ENCODE measurements at places on chromosomes 1 and 21. TPM values are rescaled to one million over a fixed set of nuclear protein-coding genes. Genes with fewer than 3 reads are reported as not detected.

DNA sequence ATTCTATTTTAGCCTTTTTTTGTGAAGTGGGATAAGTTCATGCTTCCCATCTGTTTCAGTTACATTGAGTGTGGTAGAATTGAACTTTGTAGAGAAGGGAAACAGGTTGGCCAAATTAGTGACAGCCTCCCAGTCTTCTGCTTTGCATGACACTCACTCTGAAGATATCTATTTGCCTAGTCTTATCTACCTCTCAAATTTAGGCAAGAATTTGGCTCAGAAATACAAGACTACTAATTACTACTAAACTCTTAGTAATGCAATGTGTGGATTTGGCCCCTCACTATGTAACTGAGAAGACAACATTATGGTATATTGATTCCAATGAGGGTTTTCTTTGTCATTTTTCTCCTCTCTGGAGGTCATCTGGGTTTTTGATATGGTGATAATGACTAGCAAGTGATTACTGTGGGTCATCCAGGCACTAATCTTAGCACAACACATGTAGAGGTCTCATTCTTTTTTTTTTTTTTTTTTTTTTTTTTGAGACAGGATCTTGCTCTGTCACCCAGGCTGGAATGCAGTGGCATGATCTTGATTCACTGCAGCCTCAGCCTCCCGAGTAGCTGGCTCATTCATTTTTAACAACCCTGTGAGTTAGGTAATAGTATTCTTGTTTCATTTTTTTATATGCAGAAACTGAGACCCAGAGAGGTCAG is 6.3 kb downstream of the FAM20B start:
- DNase-seq: no peak

DNA sequence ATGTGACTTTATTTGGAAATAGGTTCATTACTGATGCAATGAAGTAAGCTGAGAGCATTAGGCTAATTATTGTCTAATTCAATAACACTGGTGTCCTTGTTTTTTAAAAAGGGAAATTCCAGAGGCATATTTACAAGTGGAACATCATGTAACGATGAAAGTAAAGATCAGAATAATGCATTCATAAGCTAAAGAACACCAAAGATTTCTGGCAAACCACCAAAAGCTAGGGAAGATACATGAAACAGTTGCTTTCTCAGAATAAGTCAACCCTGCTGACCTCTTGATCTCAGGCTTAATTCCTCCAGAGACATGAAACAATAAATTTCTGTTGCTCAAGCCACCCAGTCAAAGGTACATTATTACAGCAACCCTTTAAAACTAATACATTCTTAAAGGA is 20.3 kb upstream of the IFI16 start:
- no peak for DNase-seq

- DNase-seq: no peak
Measured at GRCh38 chr1:179144626-179145025, 62.8 kb downstream of the TOR3A start.

DNA sequence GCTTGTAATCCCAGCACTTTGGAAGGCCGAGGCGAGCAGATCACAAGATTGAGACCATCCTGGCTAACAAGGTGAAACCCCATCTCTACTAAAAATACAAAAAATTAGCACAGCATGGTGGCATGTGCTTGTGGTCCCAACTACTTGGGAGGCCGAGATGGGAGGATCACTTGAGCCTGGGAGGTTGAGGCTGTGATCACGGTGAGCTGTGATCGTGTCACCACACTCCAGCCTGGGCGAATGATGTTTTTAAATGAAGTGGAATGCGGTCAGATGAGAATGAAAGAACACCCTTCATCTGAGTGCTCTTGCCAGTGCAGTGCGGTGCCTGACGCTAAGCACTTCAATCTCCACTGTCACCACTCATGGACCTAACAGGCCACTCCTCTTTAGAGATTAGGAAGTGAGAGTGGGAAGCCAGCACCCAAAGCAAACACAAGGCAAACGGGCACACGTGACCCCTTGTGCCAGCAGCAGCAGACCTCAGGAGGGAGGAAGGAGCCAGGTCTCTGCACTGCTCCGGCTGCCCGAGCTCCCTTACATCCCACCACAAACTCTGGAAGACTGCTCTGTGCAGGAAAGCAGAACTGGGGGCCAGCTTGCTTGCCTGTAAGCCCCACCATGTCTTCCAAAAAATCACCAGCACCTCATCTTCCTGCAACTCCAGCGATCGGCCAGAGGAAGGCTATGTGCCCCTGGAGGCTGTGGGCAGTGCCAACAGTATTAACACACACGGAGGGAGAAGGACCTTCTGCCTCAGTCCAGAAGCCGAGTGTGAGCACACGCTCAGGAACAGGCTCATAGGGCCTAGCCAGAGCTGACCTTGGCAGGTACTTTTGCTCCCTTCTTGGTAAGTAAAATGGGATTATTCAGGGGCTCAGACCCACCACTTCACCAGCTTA is 9.7 kb downstream of the CTNNBIP1 start:
- peak; percentile 55 for DNase-seq

GRCh38 chr1:85692730-85693314 is 15.4 kb downstream of the ZNHIT6 start:
- DNase-seq: no peak

GRCh38 chr1:42311138-42311537 is 23.9 kb downstream of the FOXJ3 start:
- no peak for DNase-seq

- no peak for DNase-seq
Measured at GRCh38 chr1:53311702-53312305, 16.1 kb downstream of the LRP8 start.

- DNase-seq: no peak
Measured at GRCh38 chr1:29094954-29095353, 28.7 kb downstream of the TMEM200B start.

DNA sequence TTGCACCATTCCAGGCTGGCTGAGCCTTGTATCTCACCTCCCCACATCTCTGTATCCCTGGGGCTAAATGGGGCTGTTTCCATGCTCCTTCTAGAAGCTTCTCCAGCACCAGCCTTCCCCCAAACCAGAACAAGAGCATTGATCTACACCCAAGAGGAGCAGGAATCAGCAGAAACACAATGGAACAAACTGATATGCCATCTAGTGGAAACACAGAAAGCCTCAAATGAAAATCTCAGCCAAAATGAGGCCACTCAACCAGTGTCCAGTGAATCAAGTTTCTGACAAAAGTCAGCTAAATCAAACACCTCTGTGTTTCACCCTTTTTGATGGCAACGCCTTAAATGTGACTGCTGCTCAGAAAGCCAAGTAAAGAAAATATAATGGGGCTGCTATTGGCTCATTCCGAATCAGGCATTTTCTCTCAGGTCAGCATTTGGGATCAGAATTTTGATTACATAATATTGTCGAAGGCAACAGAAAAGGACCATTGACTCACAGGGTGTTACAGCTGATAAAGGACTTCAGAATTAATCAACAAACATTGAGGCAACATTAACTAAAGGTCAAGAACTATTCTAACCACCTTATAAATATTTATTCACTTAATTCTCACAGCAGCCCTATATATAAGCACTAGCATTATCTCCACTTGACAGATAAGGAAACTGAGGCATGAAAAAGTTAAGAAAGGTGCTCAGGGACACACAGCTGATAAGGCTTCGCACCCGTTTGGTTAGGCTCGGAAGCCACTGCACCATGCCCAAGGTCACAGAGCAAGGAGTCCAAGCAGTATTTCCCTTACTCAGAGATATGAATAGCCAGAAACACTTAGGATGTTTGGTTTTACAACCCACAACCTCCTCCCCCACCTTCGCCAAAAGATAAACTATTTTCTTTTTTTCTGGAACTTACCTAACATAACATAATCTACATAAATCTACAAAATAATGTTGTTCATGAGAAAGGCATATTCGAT is 85.8 kb upstream of the KCNJ15 start:
- no peak for DNase-seq

- no peak for DNase-seq
Measured at GRCh38 chr21:14076143-14076806, 134.5 kb downstream of the LIPI start.

DNA sequence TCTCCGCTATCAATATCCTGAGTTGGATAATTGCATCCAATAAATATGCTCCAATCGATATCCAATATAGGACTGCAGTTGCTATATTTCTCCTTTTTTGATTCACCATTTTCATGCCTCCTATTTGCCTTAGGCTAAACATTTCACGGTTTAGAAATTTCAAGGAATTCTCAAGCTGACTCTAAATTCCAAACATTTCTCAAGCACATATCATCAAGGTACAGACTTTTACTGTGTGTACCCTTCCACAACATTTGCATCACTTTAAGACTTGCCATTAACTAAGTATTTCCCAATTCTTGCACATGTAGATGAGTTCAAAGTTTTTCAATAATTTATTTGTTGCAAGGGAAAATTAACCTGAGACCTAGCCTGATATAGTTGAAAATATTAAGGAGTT is 795.2 kb upstream of the TMPRSS15 start:
- DNase-seq: no peak

GRCh38 chr21:45847870-45848269 is 133.7 kb upstream of the COL6A1 start:
- DNase-seq: no peak

DNA sequence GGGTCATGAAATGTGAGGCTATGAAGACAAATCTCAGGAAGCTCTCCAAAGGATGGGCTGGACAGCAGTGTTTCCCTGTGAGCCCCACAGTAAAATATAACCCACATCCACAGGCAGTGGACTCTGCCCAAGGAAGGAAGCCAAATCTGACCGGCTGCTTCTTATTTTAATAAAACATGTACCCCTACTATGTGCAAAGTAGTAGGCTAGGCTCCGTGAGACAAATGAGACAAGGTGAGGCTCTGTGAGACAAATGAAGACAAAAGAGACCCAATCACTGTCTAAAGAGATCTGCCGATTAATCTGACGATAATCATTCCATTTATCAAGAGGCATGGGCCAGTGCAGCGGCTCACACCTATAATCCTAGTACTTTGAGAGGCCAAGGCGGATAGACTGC is 2.1 kb downstream of the ASAP3 start:
- DNase-seq: no peak

DNA sequence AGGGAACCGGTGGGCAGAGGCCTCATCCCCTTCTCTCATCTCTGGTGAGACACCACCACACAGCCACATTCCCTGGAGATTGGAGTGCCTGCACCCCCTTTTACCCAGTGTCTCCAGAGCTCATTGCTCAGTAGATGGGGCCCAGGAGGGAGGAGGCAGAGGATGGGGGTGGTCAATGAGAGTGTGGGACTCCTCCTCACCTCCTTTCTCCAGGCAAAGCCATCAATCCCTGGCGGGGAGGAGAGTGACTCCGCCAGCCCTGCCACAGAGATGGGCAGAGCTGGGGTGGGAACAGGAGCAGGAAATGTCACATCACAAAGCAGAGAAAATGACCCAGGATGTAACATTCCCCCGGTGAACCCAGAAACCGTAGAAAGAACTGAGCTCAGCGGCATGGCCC is 117.2 kb downstream of the MATN1 start:
- no peak for DNase-seq

DNA sequence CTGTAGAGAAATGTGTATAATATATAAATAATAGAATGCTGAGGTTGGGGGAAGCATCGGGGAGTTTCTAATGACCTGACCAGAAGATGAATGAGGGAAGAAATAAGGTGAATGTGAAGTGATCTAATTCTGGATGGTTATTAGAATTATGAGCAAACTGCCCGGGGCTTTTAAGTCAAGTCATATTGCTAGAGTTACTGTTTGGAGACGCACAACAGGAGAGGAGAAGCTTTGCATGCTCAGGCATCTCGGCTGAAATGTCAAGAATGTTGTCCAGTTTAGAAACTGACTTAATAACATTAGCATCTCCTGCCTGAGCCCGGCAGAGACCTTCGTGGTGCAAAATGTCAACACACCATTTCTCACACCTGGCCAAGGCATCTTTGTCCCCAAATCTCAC is 119.1 kb downstream of the RRAGC start:
- no peak for DNase-seq

- no peak for DNase-seq
Measured at GRCh38 chr21:44557491-44558328, 885 bp downstream of the KRTAP10-3 start.

DNA sequence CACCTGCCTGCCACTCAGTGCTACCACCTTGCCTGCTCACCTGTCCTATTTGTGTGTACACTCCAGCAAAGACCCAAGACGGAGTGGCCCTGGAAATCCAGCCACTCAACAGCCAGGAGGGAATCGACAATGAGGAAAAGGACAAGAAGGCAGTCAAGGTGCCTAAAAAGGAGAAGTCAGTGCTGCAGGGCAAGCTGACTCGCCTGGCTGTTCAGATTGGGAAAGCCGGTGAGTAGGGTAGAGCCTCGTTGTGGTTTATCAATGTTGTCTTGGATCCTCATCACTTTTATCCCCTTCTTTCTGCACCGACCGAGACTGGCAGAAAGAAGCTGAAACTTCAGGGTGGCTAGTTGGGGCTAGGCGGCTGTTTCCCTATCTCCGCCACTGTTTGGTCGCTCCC is 61.4 kb upstream of the LAX1 start:
- DNase-seq: no peak

GRCh38 chr1:22038036-22038435 is 14.5 kb upstream of the CDC42 start:
- no peak for DNase-seq

The SH2D5 gene
- total RNA-seq: 3.8 TPM

The FHAD1 gene
- 2.7 TPM for total RNA-seq

The AKR1A1 gene
- total RNA-seq: 111 TPM

The SAMD11 gene
- 0.54 TPM for total RNA-seq

The BMP8B gene
- 6.2 TPM for total RNA-seq

The RGS13 gene
- not detected for total RNA-seq

The GBP6 gene
- total RNA-seq: 0.12 TPM
